ENCODE measurements at places on chromosomes 3 and 15.

DNA sequence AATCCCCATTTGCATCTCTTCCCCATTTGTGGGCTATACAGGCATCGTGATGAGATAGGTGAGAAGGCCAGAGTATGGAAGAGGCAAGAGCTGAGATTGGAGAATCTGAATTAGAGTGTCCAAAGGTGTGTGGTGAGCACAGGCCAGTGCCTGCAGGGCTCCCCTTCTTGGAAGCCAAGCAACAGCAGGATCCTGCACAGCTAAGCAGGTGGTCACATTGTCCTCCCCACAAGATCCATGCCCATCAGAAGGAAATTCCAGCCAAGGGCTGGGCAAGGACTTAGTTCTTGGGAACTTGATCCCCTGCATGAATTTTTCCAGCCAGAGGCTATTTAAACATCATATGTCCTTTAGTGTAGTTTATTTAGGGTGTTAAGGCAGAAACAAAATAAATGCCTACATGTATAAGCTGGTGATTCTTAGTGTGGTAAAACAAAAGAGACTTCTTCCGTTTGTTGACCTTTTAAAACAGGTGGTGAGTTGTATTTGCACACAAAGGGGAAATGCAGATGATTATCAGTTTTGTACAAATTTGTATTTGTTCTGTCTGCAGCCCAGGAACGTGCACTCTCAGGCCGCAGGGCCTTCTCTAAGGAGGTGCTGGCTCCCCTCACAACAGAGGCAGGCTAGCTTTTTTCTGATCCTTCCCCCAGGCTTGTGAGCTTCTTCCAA, 110.2 kb downstream of the PLCL2 start:
- no peak for DNase-seq

DNA sequence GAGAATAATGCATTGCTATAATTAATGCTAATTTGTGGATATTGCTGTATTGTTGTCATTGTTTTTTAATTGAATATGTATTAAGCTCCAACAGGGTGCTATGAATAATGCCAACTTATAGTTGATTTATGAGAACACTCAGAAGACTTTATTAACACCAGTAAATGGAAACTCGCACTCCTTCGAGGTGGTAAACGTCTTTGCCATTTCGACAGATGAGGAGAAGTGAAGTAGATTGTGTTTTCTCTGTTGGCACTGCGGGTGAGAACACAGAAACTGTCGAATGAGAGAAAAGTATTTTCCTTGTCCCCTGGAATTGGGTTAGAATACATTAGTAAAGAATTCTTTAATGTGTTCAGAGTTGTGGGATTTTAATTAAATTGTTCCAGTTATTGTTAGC, 354.5 kb downstream of the LPP start:
- no peak for DNase-seq

DNA sequence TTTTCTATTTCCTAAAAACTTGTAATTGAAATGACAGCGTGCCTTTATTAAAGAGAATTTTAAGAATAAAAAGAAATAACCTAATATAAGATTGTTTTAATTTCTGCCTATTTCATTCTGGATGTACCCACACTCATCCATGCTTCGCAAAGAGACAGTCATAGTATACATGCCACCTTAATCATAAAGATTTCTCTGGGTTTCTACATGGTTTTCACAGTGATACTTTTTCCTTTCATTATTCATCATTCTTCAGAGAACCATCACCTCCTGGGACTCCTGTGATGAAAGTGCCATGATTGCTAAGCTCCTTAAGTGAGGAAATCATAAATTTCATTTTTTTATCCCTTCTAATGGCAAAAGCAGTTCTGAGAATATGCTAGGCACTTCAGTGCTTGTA, 4.3 kb upstream of the CCR8 start:
- DNase-seq, result no peak

- no peak for DNase-seq
Observed at GRCh38 chr3:48431224-48432029, 1.5 kb upstream of the PLXNB1 start.

- DNase-seq, result no peak
Observed at GRCh38 chr3:168325684-168326083, 230.0 kb upstream of the GOLIM4 start.

GRCh38 chr3:134852893-134853351, 57.9 kb downstream of the EPHB1 start:
- DNase-seq, result no peak

DNA sequence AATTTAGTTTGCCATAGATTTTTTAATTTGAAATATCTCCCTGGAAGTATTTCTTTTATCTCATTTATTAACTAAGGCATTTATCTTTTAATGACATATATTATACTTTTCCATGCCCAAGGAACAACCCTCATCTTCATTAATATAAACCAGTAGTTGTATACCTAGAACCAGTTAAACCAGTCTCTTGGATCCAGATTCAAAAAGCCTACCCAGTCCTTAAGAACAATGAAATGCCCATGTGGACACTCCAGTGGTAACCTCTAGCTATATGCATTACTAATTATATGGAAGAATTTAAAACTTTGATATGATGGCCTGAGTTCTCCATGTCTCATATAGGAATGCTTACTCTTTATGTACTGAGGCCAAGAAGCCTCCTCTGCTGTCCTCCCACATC, 4.8 kb downstream of the SIDT1 start:
- DNase-seq, result no peak

DNA sequence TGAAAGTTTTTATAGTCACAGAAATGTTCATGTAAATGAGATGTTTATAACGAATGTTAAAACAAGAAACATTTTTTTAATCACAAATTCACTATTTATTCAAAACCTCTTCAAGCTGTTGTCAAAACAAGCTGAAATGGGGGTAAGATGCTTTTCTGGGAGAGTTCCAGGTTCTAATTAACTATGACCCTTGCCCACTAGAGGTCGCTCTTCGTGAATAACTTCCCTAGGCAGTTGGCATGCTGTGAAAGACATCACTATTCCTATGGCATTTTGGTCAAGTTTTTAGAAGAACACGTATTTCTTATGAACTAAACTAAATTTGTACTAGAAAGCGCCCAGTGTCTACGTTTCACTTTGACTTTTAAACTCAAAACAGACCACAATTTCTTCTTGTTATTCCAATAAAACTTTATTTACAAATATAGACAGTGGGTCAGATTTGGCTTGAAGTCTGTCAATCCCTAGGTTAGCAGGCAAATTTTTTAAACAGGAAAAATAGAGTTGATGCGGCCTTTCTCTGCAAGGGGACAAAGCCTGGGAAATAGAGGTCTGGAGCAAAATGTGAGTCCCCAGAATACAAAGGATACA, 62.8 kb upstream of the CMTM8 start:
- DNase-seq, result peak; percentile 12

- DNase-seq, result no peak
Observed at GRCh38 chr3:16605966-16606365, 743 bp upstream of the DAZL start.

DNA sequence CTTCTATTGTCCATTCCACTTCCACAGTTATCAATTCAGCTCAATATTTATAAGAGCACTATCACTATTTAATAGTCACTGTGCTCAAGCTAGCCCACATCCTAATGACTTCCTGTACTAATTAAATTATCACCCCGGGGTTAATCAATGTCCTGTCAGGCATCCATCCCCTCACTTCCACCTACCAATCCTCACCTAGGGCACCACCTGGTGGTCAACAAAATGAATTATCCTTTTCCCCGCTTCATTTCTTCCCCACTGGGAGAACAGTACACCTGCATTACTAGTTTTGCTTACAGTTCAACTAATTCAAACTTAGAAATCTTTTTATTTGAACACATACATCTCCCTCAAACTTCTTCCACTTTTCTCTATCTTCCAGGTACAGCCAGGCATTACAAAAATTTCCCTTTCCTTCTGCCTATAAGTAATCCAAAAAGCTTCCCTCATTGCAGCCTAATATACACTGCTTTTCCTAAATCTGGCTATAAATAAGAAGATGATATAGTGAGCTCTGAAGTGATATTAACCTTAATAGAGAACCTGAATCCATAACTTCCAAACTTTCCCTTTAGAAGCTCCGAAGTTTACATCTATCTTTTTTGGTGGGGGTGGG, 68.5 kb downstream of the TMCC1 start:
- DNase-seq, result no peak

DNA sequence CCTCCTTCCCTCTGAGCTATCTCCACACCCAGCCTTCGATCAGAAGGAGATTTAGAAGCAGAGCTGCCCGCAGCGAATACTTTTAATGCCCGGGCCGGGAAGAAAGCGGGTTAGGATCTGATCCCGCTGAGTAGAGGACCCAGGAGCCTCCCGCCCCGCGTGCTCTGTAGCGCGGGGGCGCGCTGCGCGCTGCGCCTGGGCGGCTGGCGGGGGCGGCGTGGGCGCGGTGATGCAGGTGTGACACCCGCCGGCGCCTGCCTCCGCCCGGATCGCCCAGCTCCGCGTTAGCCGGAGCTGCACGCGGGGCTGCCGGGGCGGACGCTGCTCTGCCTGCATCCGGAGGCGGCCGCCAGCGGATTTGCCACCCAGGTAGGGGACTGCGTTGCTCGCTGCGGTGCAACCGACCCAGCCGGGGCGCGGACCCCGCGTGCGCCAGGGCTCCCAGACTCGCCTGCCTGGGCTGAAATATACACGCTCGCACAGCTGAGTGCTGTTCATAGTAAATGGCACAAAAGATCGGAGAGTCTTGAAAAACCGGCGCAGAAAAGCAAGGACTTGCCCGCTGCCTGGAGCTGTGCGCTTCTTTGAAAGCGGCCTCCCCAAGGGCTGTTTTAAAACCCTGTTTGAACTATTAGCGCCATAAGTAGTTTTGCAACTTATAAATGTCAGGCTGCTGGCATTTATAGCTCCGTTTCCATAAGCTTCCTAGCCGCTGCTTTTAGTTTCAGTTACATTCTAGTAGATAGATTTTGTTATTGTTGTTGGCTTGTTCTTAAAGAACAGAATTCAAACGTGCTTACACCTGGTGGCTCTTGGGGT, at the start of gene SV2B:
Gene SV2B, plus strand, starts transcription at position 263 of the 819 bp plus-strand sequence. CDS start 126,007 bp downstream, outside the sequence.
- peak; percentile 50 for DNase-seq

Measured in NCI-H187 (cell line).